ENCODE measurements at places on chromosomes 1 and 21.
A peak's percentile ranks its signal among the peaks of the same experiment; 100 is the strongest.

DNA sequence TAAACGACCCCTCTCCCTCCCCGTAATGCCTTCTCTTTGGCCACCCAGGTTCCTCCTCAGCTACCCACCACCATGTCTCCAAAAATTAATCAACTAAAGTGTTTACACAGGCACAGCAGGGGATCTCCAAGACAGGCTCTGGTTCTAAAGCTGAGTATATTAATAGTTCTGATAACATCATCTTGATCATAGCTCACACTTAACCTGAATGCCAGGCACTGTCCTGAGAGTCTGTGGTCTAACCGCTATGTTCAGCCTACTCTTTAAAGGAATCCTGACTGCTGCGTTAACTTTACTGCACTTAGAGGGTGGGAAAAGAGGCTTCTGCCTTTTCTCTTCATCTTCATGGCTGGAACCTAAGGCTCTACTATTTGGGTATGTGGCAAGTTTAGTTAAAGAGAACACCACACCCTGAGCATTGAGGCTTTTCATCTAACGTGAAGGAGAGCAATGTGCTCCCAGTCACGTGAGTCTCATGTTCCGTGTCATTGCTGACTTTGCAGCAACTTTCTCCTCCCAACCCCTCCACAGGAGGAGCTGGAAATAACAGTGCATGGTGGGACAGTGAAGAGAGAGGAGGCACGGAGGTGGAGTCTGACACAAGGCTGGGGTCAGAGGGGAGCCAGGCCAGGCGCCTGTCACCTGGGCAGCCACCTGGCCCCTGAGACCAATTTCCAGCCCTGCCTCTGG is 86.4 kb downstream of the FAM78B start:
- DNase-seq: no peak

- no peak for DNase-seq
Measured at GRCh38 chr1:174114788-174115448, 44.4 kb upstream of the RABGAP1L start.

- DNase-seq: no peak
Measured at GRCh38 chr21:29888437-29888836, 51.4 kb downstream of the GRIK1 start.

DNA sequence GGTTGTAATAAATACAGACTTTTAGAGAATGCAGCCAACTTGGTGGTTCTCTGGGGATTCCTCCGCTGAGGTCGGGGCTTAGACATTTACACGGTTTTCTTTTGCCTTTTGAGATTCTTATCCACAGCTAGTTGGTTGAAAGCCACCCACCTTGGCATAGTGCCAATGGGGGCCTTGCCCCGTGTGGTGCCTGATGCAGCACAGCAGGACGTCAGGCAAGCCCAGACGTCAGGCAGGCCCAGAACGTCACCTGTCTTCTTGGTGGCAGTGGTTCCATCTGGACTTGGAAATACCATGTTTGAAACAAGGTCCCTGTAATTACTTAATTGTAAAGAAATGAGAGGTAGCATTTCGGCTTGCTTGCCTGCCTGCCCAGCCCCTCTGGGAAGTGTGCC is 78.5 kb downstream of the GALNT2 start:
- no peak for DNase-seq

DNA sequence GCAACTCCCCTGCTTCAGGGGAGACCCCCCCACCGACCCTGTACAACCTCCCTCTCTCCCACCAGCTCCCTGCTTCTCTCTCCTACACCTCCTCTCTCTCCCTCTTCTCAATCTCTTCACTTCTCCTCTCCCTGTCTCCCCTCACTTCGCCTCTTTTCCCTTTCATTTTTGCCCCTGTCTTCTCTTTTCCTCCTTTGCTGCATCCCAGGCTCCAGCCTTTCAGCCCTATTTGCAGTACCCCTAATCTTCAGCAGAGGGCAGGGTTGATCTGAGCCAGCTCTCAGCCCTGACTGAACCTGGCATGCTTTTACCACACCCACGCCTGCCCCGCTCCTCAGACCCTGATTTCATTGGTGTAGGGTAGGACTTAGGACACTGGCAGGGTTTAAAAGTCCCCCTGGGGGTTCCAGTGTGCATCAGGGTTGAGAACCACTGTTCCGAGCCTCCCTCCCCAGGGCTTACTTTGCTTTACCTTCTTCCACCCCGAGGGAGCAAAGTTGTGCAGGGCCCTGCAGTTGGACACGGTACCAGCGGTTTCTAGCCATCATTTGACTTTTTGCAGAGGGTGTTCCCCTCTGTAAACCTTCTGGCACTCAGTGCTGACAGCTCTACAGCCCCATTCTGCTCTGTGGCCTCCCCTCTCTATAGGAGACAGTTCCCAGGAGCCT is 67.3 kb upstream of the CNTN2 start:
- DNase-seq: peak; percentile 60

GRCh38 chr1:159223004-159223403 is 18.3 kb downstream of the ACKR1 start:
- DNase-seq: no peak

DNA sequence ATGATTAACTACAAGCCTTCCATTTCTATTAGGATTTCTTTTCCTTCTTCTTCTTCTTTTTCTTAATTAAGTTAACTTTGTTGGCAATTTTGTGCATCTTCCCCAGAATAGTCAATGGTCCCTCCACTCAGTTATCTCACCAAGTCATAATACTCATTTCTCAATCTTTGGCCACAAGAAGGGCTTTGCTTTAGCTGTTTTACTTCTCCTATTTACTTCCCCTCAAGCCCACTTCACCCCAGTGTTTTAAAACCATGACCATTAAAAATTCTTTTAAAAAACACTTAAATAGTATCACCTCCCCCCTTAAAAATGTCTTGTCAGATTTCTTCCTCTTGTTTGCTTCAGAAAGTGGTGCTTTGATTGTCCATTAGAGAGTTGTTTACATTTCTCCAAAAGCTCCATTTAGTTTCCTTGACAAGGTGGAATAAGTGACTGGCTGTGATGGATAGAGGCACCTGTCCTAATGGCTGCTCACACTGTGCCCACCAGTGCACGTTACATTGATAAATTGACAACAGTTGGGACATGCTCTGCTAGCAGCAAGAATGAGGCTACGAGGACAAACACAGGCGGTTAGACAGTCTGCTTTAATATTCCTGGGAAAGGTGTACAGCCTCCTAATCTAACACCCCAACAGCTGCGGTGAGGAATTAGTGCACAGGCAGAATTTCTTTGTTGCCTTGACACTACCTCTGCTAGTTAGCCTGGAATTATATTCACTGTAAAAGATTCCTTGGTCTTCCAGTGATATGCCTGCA is 354.7 kb downstream of the LMO4 start:
- DNase-seq: no peak

GRCh38 chr1:12052997-12053686 is 10.0 kb upstream of the TNFRSF8 start:
- no peak for DNase-seq

DNA sequence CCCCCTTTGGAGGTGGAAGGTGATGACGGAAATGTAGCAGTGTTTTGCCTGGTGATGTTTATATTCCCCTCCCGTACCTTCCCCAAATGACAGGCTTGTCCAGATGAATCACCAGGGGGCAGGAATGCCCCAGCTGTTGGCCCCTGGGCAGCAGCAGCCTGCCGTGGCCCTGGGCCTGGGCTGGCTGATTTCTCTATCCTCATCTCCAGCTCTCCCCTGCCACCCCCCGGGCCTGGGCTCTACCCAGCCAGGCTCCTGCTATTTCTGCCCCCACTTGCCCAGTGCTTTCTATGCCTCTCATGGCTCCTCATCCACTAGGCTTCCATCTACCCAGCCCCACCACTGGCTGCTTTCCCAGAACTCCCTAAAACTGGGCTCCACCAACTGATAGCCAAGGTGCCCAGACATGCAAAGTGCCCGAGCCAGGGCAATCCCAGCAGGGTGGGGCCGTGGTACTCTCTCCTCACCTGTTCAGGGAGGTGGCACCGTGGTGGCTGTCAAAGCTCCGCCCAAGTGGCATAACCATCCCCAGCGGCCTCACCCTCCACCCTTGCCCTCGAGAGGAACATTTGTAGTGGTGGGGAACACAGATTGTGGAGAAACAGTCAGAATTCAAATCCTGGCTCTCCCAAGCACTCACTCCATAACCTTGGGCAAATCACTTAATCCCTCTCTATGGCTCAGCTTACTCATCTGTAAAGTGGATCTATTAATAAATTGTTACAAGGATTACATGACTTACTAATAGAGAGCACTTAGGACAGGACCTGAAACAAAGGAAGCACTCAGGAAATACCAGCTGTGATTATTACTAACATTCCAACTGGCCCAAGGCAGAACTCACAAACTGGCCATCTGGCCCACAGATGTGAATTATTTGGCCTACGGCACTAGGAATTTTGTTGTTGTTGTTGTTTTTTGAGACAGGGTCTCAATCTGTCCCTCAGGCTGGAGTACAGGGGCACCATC is 12.8 kb upstream of the ECE1 start:
- DNase-seq: no peak

GRCh38 chr1:190478149-190479049 is 735 bp upstream of the BRINP3 start:
- DNase-seq: no peak

- no peak for DNase-seq
Measured at GRCh38 chr1:209416039-209416438, 167.5 kb upstream of the CAMK1G start.

GRCh38 chr1:49187056-49187455 is 410.4 kb upstream of the BEND5 start:
- DNase-seq: no peak

- no peak for DNase-seq
Measured at GRCh38 chr1:153549741-153550397, 811 bp upstream of the S100A3 start.

DNA sequence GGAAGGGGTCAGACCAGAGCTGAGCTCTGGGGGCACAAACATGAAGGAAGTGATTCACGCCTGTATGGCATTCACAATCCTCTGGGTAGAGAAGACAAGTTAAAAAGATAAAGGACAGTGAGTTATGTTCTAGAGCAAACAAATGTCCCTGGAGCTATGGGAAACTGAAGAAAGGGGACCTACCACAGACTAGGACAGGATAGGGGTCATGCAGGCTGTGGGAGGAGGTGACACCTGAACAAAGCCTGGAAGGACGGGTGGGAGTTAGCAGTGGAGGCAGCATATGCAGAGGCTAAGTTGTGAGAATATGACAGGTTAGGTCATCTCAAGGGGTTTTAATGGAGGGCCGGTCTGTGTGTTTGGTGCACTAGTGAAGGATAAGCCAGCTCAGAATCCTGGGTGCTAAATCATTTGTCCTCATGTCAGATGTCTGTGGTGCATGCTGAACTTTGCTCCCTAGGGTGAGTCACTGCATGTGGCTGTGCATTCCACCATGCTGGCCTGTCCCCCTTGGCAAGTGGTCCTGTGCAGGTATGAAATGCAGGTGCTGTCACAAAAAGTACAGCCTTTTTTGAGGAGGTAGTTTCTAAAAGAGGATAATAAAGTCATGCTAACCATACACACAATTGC is 28.5 kb downstream of the TNN start:
- DNase-seq: no peak

DNA sequence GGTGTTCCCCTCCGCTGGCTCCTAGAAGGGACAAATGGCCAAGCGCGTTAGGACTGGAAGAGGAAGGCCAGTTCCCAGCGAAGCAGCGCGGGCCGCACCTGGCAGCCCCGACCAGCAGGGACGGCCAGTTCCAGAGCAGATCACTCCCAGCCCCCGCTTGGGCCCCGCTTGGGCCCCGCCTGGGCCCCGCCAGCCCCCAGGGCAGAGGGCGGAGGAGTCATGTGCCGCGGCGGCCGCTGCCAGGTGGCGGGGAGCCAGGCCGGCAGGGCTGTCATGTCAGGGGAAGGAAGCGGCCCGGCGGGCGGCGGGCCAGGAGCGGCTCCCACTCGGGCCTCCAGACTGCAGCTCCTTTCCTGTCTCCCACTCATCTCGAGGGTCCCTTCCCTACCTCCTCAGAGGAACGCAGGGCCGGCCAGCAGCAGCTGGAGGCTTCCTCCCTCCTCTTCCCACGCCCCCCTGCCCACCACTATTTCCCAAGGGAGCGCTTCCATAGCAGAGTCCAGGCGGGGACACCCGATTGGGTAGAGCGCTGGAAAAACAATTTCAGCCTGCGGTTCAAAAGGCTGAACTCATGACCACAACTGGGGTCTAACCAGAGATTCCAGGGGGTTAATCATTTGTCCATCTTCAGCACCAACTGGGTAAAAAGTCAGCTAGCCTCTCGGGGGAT is 16.5 kb downstream of the ZNF697 start:
- no peak for DNase-seq

DNA sequence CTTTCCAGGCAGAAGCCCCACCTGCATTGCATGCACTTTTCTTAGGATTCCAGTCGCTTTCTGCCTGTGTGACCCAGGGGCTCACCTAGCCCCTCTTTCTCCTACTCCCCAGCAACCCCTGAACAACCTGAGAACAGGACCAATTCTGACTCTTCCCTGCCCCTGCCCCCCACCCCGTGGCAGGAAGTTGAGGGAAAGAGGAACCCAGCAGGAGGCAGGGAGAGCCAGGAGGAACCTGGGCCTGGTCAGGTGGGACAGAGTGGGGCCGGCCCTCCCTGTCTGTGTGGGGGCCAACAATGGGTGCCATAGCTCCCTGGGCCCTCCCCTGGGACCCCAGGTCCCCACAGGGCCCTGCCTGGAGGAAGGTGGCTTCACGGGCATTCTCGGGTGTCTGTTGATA is 6.1 kb downstream of the BMP8A start:
- DNase-seq: no peak

GRCh38 chr21:30620080-30620479 is 347 bp upstream of the KRTAP20-4 start:
- no peak for DNase-seq

DNA sequence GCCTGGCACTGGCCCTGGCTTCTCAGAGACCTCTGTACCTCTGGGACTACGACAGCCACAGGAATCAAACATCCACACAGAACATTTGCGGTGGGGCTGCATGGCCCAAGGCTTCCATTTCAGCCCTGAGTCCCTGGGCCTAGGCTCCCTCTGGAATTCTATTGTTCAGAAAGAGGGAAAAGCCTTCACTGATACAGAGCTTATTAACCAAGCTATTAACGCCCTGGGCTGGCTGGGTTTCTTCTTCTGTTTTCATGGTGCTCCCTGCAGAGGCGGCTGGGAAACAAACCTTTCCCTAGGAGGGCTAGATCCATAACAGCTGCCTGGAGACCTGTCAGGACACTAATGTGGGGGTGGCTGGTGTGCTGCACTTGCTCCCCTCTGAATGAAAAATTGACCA is 88.2 kb downstream of the KAZN start:
- DNase-seq: no peak

DNA sequence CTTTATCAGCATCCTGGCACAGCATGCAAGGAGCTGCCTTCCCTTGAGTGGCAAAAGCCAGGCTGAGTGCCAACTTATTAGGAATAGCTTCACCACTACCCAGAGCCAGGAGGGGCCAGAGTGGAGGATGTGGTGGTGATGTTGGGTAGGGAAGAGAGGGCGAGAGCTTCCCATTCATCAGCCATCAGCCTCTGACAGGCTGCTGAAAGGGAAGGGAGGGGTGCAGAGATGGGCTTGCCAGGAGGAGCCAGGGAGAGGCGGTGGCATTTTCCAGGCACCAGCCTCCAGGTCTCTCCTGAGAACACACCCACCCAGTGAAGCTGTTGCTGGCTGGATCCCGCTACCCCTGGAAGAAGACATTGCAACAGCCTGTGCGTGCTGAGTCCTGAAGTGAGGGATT is 168.5 kb downstream of the ACTL8 start:
- no peak for DNase-seq
